ENCODE measurements at places on chromosomes 12 and 14.

GRCh38 chr12:75271576-75271975 lies 58.5 kb downstream of the CAPS2 start:
- no peak for DNase-seq

DNA sequence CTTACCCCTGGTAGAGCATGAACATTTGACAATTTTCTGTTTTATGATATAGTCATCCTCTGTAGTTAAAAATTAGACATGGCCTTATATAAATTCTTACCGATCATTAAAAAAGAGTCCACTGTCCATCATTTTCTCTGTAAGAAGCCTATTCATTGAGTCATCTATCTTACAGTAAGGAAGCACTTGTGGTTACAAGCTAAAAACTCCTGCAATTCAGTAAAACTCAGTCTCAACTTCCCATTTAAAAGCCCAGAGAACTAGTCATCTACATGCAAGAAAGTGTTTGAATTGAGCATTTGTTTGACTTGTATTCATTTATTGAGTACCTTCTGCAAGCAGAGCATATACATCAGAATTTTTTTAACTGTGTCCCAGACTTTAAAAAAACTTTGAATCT lies 63.3 kb downstream of the GTF2A1 start:
- DNase-seq, result no peak

DNA sequence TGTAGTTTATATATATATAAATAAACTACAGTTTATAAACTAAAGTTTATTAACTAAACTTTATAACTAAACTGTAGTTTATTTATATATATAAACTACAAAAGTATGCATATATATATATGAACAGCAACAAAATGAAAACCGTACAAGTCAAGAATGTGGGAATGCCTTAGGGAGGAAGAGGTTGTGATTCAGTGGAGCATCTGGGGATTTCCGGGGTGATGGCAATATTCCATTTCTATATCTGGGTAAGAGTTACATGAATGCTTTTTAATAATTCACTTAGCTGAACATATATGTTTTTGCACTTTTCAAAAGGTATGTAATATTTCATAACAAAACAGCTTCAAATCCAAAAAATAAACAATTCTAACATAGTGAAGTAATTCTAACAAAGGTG lies 30.1 kb upstream of the CAND1 start:
- no peak for DNase-seq

GRCh38 chr12:66640691-66641460 lies 38.0 kb downstream of the GRIP1 start:
- DNase-seq, result no peak

GRCh38 chr12:93638954-93639353 lies 38.2 kb upstream of the CRADD start:
- no peak for DNase-seq

DNA sequence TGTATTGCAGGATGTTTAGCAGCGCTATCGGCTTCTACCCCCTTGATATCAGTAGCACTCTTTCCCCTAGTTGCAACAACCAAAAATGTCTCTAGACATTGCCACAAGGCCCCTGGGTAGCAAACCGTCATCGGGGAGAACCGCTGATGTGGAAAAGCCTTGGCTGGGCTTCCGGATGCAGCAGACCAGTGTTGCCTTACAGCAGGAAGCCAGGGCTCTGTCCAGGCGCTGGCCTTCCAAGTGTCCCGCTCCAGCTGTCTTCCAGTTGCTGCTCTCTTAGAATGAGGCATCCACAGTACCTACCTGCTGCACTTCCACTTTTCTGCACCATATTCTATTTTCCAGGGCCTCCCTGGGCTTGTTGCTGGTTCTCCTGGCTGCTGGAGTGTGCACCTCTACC lies 22.6 kb upstream of the SLC10A1 start:
- no peak for DNase-seq

DNA sequence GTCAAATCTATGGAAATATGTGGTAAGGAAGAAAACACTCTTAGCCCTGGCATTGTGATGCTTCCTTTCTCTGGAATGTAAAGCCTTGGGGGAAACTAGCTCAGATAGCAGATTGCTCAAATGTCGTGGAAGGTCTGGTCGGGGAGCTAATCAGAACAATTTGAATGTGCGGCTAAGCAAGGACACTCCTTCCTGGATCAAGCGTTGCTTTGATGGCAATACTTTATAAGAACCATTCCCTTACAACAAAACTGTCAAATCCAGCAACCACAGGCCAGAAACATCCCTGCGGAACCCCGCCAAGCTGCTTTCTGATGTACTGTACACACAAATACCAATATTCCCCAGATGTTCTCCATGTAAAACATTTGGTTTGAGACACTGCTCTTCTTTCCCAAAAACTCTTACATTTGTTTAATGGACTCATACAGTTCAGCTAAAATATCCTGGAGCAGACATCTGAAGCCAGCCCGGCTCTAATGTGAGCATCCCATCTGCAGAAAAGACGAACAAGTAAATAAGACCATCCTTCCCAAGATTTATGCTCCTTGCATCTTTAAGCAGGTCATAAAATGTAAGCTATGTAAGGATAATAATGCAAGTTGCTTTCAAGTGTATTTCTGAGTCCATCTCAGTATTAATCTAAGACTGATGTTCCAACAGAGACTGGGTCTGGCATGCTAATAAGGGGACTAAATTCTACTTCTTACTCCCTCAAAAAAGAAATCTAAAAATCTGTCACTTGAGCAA lies 20.2 kb downstream of the NUAK1 start:
- no peak for DNase-seq

- no peak for DNase-seq
Observed at GRCh38 chr14:51922624-51923023, 62.2 kb downstream of the GNG2 start.
